RPMI7951 (cell line): ENCODE measurements at places on chromosomes 3 and 15. TPM values are rescaled to one million over a fixed set of nuclear protein-coding genes. Genes with fewer than 3 reads are reported as not detected.

GRCh38 chr3:38131621-38132369 is 5.1 kb downstream of the ACAA1 start:
- DNase-seq, result peak; percentile 14

GRCh38 chr15:78739996-78740903 is 71.0 kb downstream of the ADAMTS7 start:
- DNase-seq, result peak; percentile 33

DNA sequence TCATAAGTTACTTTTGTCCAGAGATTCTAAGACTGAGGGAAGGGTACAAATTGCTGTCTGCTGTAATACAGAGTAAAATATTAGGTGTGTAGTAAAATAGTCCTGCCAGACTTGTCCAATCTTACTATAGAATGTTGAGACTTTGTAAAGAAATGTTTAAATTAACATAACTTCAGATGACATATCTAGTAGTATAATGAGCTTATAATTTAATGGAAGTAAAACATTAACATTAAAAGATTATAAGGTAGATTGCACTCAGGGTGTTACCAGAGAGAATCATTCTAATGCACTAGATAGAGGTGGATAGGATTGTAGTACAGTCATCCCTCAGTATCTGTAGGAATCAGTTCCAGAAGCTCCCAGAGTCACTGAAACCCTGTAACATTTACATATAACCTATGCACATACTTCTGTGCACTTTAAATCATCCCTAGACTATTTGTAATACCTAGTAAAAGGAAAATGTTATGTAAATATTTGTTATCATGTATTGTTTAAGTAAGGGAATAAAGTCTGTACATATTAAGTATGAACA is 130.8 kb downstream of the LMLN start:
- DNase-seq, result no peak

DNA sequence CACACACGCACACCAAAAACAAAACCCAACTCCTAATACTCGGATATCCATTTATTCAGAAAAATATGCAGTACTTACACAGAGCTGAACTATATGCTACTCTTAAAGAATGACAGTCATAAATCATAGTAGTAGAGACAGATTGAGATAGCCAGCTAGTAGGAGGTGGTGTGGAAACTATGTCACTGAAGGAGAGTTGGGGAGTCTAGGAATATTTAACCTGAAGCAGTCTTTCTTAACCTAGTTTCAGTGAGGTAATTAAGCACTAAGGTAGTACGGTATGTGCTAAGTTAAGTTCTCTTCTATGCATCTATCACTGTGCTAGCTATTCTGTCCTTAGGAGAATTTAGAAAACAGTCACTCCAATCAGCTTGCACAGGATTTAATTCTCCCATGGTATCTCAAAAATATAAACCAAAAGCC is 54.2 kb downstream of the ANKRD28 start:
- no peak for DNase-seq

DNA sequence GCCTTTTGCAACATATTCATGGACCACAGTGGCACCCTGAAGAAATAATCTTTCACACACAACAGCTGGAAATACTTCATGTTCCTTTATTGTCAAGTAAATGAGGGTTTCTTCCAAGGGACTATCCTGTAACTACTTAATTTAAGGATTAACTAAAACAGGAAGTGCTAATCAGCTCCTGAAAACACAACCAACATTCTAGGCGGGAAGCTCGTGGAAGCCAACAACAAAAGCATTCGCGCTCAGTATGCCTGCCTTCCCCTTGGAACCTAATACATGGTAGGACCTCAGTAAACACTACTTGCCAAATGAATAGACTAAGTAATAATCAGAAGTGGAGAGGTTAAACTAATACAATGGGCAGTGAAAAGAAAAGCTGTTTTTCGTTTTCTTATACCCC is 300.9 kb downstream of the RORA start:
- DNase-seq, result no peak

DNA sequence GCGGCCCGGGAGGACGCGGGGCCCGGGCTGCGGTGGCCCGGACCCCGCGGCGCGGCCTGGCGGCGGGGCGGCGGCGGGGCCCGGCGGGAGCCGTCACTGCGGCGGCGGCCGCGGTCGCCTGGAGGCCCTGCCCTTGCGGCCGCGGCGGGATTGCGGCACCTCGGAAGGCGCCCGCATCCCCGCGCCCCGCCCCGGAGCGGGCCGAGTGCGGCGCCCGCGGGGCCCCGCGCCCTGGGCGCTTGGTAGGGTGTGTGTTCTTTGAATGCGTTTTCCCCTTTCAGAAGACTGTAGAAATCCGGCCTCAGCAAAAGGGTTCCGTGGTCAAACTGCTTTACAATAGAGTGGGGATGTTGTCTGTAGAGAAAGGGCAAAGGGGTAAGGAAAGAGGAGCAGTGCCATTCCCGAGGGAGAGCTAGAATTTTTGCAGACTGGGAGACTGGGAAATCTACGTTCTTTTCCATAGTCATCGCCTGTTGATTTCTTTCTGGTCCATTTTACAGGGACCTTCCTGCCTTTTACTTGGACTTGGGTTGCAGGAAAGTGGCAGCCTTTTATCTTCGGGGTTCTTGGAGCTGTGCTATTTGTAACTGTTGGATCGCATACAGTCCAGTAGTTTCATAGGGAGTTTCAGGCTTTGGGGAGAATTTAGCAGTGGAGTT is 630 bp downstream of the SNRK start:
- peak; percentile 33 for DNase-seq

Gene PARP14
- total RNA-seq, result 73.7 and 113 TPM in 2 replicates

Gene HRG
- total RNA-seq, result not detected in 2 replicates

Gene NGRN
- 80.3 and 83.4 TPM in 2 replicates for total RNA-seq

Gene ALG1L2
- not detected in 2 replicates for total RNA-seq

Gene HHATL
- total RNA-seq, result not detected in 2 replicates

Gene SLC9C1
- total RNA-seq, result not detected in 2 replicates

Gene SI
- total RNA-seq, result not detected in 2 replicates
